ENCODE measurements at places on chromosomes 11 and 22.

GRCh38 chr11:133284156-133284555 lies 248.1 kb downstream of the OPCML start:
- no peak for DNase-seq

- DNase-seq: peak; percentile 96
These were observed 25.7 kb downstream of the ARHGAP1 start for GRCh38 chr11:46674463-46675287.

- DNase-seq: peak; percentile 27
These were observed 64.0 kb downstream of the CWC15 start for GRCh38 chr11:94909371-94909820.

GRCh38 chr11:76792505-76793264 lies 9.5 kb downstream of the TSKU start:
- DNase-seq: no peak

DNA sequence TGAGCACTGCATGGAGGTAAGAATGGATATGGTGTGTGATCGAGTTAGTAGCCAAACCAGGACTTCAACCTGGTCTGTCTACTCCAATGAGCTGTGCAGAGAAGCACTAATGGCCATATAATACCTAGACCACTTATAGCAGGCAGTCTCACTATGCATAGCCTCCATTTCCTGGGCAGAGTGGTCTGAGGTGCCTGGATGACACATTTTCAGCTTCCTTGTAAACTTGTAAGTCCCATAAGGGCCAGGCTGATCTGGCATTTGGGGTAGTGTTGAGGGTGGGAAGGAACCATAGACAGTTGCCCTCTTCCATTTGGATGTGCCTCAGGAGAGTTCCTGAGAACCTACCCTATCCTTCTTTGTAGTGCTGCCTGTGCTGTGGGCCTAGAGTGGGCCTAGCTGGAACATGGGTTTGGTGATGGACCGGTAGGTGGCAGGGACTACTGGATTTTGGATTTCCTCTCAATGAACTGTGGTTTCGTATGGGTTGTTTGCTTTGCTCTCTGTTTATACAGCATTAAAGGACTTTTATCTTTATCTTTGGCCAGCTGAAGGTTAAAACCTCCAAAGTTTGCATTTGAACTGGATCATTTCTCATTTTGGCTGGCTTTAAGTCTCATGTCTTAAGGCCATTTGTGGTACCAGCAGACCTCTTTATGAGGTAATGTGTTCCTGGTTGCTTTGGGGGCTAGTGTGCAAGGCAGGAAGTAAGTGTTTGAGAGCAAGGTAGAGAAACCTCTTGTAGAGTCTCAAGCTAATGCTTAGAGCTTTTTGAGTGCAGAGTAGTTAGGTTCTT lies 86.9 kb downstream of the STIM1 start:
- DNase-seq: no peak

GRCh38 chr11:76166314-76166713 lies 40.0 kb downstream of the WNT11 start:
- DNase-seq: no peak

DNA sequence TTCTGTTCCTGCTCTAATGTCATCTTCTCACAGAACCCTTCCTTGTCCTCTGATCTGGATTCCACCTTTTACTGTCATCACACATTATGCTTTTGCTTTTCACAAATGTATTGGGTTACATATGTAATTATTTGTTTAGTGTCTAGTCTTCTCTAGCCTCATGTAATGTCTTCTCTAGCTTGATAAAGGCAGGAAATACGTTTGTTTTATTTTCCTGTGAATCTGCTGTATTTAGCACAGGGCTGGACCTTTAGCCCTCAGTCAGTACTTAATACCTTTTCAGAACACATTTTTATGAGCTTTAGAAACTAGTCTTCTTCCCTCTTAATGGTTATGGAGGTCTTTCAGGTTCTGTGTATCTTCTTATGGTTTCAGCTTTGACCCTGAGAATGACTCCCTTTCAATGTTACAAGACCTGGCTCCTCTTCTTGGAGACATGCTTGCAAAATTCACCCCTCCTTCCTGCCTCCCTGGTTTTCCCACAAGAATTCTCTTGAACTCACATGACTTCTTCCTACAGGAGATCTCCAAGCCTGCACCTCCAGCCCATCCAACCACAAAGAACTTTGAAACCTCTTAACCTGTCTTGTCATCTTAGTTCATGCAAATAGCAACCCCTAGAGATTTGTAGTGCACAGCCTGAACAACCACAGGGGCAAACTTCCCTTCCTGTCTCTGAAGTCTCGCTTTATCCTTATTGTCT lies 132.7 kb upstream of the DDI1 start:
- DNase-seq: no peak

DNA sequence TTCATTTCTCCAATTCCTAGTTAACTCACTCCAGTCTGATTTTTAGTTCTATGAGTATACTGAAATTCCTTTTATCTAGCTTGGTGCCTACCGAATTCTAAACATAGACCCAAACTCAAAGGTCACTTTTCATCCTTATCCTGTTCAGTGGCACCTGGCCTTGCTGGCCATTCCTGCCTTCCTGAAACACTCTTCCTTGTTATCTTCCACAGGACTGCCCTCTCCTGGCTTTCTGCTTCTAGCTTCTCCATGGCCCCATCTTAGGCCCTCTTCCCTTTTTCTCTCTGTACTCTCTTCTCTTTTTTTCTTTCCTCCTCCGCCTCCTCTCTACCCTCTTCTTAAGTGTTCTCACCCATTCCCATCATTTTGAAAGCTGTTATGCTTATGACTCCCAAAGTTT lies 87.3 kb downstream of the WNT11 start:
- no peak for DNase-seq

DNA sequence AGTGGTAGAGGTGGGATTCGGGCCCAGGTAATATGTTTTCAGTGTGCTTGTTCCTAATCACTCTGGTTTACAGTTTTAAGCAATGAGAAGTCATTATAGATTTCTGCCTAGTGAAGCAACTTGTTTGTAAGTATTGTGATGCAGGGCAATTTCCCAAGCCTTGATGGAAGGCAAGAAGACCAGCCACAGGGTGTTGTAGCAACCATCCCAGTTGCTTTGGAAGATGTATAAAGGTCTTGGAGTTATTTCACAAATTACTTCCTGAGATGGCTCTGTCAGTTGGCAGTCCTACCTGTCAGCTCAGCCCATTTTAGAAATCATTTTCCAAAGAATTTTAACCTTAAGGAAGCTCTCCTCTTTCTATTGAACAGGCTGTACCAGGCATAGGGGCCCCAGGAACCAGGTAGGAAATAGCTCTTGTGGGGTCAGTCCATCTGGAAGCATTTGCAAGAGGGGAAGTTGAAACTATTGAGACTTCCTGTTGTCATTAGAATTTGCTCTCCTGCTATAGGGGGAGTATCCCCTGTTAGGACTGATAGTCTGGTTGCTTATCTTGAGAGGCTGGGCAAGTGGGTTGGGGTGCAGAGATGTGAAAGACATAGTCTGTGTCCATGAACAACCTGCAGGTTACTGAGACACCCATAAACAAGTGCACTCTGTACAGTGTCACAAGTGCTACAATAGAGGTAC lies 47.9 kb downstream of the STIM1 start:
- no peak for DNase-seq

DNA sequence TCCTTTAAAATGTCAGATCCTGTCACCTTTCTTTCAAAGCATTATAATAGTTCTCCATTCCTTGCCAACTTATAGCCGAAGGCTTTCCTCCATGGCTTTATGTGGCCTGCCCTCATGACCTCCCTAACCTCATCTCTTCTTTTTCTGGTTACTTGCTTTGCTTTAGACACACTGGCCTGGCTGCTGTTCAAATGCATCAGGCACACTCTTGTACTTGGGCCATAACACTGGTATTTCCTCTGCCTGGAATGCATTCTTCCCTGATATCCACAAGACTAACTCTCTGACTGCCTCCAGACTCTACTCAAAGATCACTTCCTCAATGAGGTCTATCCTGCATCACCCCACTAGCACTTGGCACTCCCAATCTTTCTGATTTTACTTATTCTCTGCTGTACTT lies 710.3 kb downstream of the KCNA4 start:
- no peak for DNase-seq

GRCh38 chr11:133530501-133530835 lies 1.8 kb downstream of the OPCML start:
- DNase-seq: peak; percentile 66

GRCh38 chr11:76455331-76455730 lies 10.5 kb downstream of the EMSY start:
- peak; percentile 99 for DNase-seq

DNA sequence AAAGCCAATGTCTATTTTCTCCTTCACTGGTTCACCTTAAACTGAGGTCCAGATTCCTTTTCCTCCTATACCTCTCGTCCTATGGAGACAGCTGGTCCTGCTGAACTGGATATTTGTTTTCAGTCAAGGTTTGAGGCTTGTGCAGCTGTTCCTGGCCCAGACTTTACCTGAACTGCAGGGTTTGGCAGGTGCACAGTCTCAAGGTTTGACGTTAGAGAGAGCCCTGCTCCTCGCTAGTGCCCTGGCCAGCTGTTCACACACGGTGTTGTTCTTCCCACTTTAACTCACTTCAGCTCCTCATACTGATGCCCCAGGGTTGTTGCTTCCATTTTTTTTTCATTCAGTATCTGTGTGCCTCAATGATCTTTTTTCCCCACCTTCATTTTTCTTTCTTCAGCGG lies 74.0 kb upstream of the TTC12 start:
- no peak for DNase-seq

DNA sequence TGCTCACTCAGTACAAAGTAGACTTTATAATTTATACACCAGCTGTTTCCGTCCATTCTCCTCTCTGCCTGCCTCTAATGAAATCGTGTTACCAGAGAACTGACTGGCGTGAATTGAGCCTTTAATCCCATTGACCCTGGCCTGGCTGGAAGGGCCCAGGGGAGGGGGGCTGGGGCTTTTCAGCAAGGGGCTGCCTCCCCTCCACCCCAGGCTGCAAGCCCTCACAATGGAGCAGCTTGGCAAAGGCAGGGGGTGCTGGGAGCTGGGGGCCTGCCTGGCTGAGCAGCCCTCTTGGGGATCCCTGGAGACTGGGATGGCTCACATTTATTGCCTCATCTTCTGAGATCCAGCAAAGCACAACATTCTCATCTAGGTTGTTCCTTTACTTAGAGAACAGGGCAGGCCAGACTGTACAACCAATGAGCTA lies 25.8 kb upstream of the LMO1 start:
- no peak for DNase-seq

- DNase-seq: peak; percentile 40
These were observed 136.1 kb downstream of the DCDC1 start for GRCh38 chr11:31233425-31233824.

DNA sequence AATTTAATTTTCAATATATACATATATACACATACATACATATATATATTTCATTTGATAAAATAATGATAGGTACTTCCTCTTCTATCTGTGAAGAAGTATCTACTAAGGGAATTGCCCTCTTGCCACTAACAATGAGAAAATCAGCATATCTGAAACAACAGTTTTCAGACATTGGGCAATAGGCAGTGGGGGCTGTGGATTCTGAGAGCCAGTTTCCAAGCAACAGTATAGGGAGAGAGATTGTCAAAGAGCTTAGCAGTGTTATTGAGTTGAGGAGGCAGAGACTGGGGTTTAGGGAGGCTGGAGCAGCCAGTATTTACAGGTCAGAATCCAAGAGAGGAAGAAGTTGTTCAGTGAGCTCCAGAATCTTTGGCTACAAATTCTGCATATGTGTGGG lies 119.3 kb downstream of the ARFGAP2 start:
- DNase-seq: peak; percentile 67

GRCh38 chr11:107257710-107258109 lies 199.9 kb downstream of the CWF19L2 start:
- no peak for DNase-seq

DNA sequence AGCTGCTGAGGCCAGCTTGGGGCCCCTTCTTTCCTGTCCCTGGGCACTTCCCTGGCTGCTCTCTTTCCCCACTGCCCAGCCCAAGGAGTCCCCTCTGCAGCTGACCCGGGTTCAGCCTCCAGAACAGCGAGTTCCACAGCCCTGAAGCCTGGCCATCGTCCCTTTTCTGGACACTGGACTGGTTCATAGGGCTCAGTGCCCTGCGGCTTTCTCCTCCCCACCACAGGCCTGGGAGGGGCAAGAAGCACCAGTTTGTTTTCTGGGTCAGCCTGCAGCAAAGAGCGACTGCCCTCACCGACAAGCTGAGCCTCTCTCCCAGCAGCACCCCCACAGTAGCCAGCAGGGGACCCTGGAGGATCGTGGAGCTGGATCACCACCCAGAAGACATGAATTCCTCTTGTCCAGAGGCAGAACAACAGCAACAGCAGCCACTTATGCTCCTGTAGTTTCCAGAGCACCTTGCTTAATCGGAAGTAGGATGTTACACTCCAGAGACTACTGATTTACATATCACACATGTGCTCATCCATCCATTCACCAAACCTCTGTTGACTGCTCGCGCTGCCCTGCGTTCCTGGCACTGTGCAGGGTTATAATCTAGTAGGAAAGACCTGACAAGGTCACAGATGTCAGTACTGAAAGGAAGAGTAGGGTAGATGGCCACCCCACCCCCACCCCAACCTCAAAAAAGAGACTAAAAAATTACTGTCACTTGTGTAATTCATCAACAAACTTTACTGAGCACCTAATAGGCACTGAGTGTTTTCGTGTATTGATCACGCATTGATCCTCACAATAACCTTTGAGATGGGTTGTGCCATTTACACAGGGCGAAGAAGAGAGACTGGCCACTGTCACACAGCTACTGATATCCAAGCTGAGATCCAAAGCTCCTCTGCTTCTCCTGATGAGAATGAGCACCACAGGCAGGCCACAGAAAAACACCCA lies 13.0 kb upstream of the CXCR5 start:
- peak; percentile 35 for DNase-seq

GRCh38 chr11:67442504-67443404 lies 522 bp downstream of the CORO1B start:
- peak; percentile 24 for DNase-seq

GRCh38 chr11:122807731-122808477 lies 30.4 kb upstream of the CRTAM start:
- DNase-seq: no peak

DNA sequence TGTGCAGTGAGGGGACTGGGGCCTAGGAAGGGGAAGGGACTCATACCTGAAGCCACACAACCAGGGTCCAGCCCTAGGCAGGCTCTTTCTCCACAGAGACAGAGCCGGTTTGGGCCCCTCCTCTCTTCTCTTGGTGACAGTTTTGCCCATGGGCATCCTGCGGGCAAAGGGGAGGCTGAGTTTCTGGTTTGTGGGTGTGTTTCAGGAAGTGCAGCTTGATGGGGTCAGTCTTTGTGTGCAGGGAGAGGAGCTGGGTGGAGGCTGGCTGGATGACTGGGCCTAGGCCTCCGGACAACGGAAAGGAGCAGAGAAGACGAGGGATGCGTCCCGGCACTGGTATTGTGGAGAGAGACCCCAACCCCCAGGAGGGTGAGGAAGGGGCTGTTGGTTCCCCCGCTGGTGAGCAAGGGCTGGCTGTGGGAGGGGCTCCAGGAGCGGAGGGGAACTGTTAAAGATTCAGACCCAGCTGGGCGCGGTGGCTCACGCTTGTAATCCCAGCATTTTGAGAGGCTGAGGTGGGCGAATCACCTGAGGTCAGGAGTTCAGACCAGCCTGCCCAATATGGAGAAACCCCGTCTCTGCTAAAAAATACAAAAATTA lies 23.4 kb upstream of the CELSR1 start:
- DNase-seq: no peak
